Right renal cortex interstitium (tissue), 3 donors: ENCODE measurements at places on chromosomes 2 and 18. TPM values are rescaled to one million over a fixed set of nuclear protein-coding genes. Genes with fewer than 3 reads are reported as not detected.

NMUR1 gene
- polyA plus RNA-seq = 0.50 TPM

PTH2R gene
- polyA plus RNA-seq = 43.1 TPM

TXNDC2 gene
- not detected for polyA plus RNA-seq

OTX1 gene
- polyA plus RNA-seq = not detected

PARD6G gene
- polyA plus RNA-seq = 31.0 TPM

NYAP2 gene
- 0.03 TPM for polyA plus RNA-seq

PCARE gene
- 0.43 TPM for polyA plus RNA-seq

COA5 gene
- polyA plus RNA-seq = 79.5 TPM

HOXD9 gene
- 56.4 TPM for polyA plus RNA-seq

MYOM1 gene
- polyA plus RNA-seq = 6.9 TPM

DSG1 gene
- 0.07 TPM for polyA plus RNA-seq

SCYGR4 gene
- 0.10 TPM for polyA plus RNA-seq

CROCC2 gene
- polyA plus RNA-seq = not detected

CD8B gene
- polyA plus RNA-seq = 0.61 TPM

SPAST gene
- 33.6 TPM for polyA plus RNA-seq

RNF181 gene
- 144 TPM for polyA plus RNA-seq

SP5 gene
- 0.28 TPM for polyA plus RNA-seq

SCG2 gene
- 0.31 TPM for polyA plus RNA-seq

EDAR gene
- polyA plus RNA-seq = 2.8 TPM

VWC2L gene
- polyA plus RNA-seq = 0.07 TPM

THSD7B gene
- 5.4 TPM for polyA plus RNA-seq

MPP4 gene
- polyA plus RNA-seq = 0.19 TPM
